ENCODE measurements at places on chromosomes 5 and 9.

DNA sequence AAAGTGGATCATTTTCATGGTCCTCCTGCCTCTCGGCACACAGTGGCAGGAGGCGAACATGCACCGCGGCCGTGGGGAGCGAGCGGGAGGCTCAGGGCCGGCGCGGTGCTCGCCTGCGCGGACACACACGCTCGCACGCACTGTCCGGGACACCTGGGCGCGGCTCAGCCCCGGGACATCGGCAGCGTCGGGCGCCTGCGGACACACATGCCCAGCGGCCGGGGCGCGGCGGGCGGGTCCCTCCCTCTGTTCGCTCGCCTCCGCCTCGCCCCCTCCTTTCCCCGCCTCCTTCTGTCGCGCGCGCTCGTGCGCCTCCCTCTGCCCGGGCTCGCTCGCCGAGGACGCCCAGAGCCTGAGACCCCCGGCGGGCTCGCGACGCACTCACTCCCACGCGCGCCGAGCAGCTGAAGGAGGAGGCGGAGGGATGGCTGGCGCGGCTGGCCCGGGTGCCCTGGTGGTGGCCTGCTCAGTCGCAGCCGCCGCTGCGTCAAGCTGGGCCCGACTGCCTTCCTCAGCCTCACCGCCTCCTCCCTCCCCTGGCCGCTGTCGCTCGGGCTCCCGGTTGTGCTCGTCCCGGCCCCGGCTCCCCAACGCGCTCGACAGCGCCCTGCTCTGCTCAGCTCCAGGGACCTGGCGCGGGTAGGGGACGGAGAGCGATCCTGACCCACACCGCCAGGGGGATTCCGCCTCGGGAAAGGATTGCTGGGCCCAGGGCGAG is at the start of gene FRMD3:
Gene FRMD3, minus strand, starts transcription at position 230 of the 718 bp plus-strand sequence. Its CDS starts 170 bp downstream, at position 60.
- peak; percentile 78 for DNase-seq

DNA sequence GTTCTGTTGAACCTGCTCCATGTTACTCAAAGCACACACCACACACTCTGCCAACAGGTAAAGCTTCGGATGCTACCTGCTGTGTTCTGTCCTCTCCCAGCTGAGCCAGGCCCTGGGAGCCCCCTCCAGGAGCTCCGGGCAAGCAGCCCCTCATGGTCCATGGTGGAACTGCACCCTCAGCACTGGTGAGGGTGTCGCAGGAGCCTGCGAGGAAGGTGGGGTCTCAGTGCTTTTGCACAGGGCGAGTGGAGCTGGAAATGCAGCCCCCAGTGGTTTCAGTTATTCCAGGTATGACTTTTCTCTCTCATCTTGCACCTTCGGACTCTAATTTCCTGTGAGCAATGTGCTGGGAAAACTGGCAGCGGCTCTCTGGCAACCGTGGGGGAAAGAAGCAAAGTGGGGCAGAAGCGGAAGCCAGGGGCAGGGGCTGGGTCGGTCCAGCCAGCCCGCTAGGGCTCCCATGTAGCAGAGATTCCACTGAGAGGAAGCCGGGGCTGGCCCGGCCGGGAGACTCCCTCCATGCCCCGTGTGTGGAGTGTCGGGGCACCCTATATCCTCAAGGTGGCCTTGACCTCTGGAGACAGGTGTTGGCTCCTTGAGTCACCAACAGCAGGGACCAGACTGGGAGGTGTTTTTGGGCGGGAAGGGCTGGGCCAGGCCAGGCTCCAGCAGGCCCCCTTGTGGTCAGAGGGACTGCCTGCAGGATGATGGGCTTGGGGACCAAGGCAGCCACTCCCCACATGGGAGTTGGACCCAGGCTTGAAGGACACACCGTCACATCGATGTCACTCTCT is 75.6 kb upstream of the PRSS3 start:
- no peak for DNase-seq

GRCh38 chr9:3824581-3824980 is 298.8 kb upstream of the RFX3 start:
- no peak for DNase-seq

DNA sequence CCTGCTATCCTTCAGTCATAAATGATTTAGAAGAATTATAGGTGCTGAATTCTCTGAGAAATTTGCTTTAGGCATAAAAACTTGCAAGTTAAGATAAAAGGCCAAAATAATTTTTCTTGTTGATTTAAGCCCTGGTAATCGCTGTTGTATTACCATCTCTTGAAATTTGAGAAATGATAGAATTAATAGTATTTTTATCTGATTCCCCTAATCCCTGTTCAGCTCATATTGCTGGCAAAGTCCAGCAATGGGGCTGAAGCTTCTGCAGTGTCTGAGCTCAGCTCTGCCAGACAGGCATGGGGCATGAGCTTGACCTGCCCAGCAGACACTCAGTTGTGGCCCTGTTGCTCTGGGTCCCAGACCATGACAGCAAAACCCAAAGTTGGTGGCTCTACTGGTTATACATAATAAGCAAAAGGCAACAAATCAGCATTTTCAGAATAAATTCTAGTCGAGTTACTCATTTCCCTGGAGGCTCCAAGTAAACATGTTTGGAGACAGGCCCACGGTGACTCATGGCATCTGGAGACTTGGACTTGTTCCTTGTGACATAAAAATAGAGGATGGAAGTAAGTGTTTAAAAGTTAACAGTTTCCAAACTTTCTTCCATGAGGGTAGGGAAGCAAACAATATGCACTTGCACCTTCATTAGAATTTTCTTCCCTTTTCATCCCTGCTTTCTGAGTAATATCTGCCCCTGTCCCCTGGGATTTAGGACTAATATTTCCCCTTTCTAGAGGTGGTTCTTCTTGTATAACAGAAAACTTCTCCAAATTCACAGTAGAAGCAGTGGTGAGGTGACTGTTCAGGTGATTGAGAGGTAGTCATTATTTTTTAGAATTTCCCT is 60.2 kb upstream of the SLC2A8 start:
- no peak for DNase-seq

GRCh38 chr9:14895806-14896205 is 14.4 kb downstream of the FREM1 start:
- DNase-seq, result no peak

- DNase-seq, result peak; percentile 15
Observed at GRCh38 chr5:68673106-68673822, 420.6 kb upstream of the SLC30A5 start.

DNA sequence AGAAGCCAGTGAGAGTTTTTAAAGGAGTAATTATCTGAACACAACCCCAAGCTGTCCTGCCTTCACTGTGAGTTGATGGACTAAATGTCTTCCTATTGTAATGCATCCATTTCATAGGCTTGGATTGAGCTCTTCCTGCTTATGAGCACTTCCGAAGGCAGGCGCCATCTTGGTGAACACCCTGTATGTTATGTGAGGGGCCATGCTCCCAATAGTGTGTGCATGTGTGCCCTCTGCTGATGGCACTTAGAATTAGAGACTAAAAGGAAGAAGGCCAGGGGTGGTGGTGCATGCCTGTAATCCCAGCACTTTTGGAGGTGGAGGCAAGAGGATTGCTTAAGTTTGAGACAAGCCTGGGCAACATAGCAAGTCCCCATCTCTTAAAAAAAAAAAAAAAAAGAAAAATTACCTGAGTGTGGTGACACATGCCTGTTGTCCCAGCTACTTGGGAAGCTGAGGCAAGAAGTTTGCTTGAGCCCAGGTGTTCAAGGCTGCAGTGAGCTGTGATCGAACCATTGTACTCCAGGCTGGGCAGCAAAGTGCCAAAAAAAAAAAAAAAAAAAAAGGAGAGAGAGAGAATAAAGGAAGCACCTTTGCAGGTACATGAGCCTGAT is 65.0 kb downstream of the C9orf152 start:
- DNase-seq, result no peak

- no peak for DNase-seq
Observed at GRCh38 chr5:142222225-142222865, 102.5 kb downstream of the SPRY4 start.

DNA sequence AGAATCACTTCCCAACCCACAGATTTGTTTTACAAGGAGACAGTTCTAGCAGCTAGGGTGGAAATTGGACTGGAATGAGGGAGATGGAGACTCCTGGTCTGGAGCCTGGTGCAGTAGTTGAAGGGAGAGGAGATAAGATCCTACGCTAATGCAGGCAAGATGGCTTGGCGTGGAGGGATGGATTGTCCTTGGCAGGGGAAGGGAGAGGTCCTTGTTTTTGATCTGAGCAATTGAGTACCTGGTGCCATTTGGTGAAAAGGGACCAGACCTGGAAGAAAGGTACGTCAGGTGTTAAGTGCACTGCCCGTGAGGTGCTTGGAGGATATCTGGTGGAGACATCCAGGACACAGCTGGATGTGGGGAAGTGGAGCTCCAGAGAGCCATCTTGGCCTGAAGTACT is 35.7 kb downstream of the ANGPTL2 start:
- DNase-seq, result no peak

GRCh38 chr5:179150011-179150410 is 89.8 kb downstream of the ZNF354C start:
- no peak for DNase-seq

DNA sequence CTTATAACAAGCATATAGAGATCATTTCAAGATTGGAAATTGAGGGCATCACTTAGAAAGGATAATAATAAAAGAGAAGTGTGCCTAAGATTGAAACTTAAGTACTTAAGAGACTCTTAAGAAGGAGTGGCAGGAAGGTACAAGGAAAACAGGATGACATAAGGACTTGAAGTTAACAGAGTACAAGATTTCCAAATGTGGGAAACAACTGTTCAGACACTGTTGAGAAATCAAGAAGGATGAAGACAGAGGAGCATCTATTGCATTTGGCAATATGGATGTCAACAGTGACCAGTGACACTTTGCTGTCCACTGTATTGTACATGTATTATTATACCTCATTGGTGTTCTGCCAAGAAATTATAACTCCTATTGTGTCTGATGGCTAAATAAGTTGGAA is 157.8 kb upstream of the PTGER4 start:
- DNase-seq, result no peak

DNA sequence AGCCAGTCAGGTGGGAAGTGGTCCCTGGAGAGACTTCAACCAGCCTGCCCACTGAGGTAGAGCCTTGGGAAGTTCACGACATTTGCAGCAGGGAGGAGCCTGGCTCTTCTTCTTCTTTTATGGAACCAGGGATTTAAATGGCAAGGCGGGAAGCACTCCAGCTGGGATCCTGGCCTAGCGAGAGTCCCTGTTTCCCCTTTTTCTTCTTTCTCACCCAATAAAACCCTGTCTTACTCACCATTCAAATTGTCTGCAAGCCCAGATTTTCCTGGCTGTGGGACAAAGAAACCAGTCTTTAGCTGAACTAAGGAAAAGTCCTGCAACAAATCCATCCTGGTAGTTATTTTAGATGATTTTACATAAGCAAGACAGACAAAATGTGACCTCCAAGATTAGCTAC is 503.7 kb downstream of the CDH10 start:
- DNase-seq, result peak; percentile 39

- no peak for DNase-seq
Observed at GRCh38 chr9:87167582-87167981, 220.3 kb upstream of the GAS1 start.

- no peak for DNase-seq
Observed at GRCh38 chr5:53871050-53871449, 310.6 kb downstream of the NDUFS4 start.

- DNase-seq, result peak; percentile 28
Observed at GRCh38 chr9:15104826-15105420, 194.7 kb upstream of the FREM1 start.

GRCh38 chr9:124720429-124721108 is 50.5 kb downstream of the NR6A1 start:
- DNase-seq, result no peak

GRCh38 chr5:167561796-167562195 is 729.6 kb upstream of the WWC1 start:
- DNase-seq, result no peak

DNA sequence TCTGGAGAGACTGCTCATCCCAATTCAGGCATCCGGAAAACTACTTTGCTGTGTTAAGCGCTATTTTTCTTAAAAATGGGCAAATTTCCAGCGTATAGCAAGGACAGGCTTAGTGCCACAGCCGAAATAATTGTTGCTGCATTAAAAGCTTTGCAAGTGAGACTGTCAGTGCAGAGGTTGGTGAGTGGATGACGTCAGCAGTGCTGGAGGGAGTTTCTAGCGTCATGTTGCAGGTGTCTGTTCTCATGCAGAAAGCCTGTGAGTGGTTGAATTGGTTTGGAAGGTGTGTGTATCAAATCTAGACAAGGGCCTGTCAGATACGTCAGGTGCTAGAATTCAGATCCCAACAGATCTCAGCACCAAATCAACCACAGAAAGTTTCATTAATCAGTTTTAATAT is 204.4 kb downstream of the TRIO start:
- no peak for DNase-seq

- no peak for DNase-seq
Observed at GRCh38 chr5:105057893-105058292, 1495.3 kb upstream of the NUDT12 start.

GRCh38 chr5:143106174-143106573 is 297.3 kb downstream of the NR3C1 start:
- DNase-seq, result no peak

DNA sequence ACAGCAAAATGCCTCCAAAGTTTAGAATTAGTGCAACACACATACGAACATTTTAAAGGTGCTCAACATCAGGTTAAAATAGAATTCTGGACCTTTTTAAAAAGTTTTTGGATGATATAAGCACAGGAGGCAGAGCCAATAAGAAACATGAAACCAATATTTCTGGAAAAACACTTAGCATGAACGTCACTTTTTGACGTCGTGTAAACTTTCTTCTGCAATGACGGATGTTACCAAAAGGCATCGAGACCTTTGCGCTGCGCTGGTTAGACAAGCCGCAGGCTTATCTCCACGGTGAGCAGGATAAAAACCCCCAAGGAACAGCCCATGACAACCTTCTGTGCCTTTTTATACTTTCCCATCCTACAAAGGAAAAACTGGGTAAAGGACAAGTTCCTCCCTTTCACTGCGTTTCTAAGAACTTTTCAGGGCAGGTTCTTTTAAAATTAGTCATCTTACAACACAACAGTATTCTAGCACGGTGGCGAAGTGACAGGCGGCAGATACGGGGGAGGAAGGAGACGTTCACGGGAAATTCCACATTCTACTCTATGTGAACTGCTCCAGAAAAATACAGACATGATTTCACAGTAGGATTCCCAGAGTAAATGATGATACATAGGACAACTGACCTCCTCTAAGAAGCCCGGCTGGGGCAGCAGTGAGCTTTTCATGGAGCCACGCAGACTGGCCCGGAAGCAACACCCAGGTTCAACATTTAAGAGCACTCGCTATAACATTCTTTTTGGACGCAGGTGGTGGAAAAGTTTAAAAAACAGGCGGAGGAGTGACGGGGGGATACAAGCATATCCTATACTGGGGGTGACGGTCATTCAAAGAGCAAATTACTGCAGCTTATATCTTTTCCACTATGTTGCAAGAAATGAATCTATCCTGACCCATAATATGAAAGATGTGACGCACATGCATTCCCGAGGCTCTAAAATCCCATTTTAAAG is 52.4 kb downstream of the USP20 start:
- peak; percentile 75 for DNase-seq

GRCh38 chr5:140391312-140391711 is 10.3 kb upstream of the ANKHD1 start:
- DNase-seq, result no peak

Measured in head of caudate nucleus (tissue), 42 donors.